Activated T-helper 1 cell treated with anti-CD3 and anti-CD28 coated beads, Interleukin-2, amount 50 U/mL, for 16 hours (primary cell): ENCODE measurements at places on chromosomes 6 and 20.

DNA sequence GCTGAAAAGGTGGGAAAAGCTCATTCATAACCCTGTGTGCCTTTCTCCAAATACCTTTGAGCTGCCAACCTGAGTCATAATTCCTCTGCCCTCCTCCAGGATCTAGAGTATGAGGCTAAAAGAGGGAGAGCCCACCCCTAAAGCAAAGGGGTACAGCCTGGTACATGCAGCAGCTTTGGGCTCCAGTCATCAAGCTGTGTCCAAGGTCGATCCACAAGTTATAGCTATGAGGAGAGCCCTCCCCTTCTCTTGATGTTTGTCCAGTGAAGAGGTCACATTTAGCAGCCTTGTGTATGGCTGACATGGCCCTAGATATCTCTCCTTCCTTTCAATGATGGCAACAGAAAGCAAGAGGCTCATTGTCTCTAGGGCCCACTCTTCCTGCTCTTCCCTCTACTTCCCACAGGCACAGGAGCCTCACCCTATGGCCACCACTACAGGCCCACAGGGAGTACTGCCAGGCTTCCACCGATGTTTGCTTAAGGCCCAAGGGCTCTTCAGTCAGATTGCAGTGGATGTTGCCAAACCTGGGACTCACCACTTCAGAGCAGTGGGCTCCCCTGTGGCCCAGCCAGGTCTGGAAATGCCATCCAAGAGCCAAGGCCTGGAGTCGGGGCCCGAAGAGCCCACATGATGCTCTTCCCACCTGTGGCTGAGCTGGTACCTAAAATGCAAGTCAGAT is 176.8 kb downstream of the CD83 start:
- DNase-seq = no peak

DNA sequence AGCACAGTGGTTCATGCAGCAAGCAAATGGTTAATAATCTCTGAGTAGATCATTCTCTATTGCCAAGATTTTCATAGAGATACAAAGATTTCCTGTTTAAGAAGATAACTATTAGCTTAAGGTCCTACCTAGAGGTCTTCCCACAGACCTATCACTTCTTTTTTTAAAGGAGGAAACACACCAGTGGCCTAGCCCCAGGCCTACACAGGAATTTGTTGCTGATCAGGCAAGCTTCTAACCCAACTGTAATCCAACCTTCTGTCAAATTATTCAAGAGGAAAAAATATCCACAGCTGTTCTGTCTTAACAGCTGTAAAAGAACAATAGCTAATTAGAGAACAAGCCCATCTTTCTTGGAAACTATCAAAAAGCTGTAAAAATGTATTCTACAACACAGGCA is 332.8 kb downstream of the BTBD9 start:
- DNase-seq = no peak

DNA sequence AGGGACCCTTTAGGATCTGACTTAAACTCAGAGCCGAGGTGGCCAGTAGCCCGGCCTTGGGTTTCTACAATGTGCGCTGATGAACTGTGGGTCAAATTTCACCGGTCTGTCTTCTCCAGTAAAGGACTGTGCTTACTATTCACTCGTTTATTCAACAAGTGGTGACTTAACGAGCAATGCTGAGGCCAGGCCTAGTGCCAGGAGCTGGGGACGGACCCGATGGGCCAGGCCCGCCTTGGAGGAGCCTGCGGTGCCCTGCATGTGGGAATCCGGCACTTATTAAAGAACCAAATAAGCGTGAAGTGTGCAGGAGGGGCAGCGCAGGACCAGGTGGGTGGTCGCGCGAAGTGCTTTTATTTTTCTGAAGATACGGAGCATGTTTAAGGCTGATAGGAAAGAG is 24.0 kb downstream of the CTCFL start:
- no peak for DNase-seq

- no peak for DNase-seq
These were observed 5.2 kb downstream of the AGPAT4 start for GRCh38 chr6:161268531-161269210.

GRCh38 chr6:26520237-26520849 is 17.8 kb upstream of the HMGN4 start:
- DNase-seq = no peak

DNA sequence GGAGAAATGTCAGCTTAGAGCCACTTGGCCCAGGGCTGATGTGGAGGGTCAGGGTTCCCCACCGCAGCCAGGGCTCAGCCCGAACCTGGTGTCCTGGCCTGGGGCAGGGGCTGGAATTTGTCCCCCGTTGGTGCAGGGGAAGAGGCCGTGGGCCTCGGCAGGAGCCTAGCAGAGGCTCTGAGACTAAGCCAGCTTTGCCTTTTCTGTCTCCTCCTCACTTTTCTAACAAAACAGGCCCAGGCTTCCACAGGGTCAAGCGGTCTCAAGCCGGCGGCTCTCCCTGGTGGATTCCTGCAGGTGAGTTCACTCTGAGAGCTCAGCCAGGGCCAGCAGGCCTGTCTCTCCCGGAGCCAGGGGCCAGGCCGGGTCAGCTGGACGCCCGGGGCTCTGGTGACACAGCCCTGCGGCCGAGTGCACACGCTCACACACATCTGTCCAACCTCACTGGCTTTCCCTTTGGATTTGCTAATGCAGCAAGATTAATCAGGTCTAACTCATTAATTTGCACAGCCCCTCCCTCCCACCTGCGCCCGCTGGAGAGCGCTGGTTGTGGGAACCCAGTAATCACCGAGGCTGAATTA is 2.9 kb upstream of the CHRNA4 start:
- DNase-seq = no peak

DNA sequence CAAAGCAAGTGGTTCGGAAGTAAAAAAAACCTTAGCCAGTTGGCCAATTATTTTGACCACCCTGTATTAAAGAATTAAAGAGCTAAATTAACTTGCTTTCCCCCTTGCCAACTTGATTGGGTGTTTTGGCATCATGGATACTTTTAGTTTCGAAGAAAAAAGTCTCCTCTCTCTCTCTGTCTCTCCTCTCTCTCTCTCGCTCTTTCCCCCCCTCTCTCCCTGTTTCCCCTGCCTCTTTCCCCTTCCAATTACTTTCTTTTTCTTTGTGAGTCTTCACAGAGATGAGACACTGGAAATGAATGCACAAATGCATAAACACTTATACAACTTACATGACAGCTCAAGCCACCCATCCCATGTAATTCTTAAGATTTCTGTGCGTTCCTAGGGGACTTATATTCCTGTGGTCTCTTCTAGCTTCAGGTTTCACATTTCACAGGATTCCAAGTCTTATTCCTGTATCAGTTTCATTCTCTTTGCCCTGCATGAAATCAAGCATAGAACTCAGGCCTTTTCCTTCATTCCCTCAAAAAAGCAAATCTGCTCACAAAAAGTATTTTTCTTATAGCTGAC is 32.9 kb upstream of the EYA4 start:
- DNase-seq = no peak

DNA sequence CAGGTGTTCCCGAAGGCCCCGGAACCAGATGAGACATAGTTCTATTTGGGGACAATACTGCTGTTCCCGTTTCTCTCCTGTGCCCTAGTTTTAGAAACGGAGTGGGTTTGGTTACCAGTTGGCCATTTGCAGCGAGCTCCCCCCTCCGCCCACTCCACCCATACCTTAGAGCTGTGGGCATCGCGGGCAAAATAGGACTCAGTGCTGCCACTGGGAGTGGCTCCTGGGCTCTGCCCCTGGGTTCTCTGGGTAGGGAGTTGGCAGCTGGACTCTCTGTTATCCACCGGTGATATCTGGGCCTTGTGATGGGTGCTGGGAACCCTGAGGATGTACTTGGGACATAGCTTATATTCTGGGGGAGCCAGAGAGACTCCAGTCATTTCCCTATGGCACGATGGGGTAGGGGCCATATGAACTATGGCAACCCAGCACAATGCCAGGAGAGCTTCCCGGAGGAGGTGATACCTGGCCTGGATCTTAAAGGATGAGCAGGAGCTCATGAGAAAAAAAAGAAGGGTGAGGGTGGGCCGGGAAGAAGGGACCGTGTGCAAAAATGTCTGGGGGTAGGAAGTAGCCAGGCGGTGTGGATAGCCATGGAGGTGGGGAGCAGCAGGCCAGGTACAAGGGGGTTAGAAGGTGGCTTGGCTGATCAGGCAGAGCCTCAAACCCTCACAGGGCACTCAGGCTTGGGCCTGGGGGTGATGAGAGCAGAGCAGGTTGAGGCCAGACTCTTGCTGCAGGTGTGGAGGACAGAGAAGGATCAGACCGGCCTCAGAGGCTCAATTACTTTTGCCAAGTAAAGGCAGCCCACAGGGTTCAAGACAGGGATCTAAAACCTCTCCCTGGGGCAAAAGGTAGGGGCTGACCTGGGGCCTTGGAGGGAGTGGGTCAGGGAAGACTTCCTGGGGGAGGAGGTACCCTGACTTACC is 9.6 kb downstream of the SRC start:
- DNase-seq = no peak

GRCh38 chr6:6331946-6332601 is 11.6 kb upstream of the F13A1 start:
- no peak for DNase-seq

DNA sequence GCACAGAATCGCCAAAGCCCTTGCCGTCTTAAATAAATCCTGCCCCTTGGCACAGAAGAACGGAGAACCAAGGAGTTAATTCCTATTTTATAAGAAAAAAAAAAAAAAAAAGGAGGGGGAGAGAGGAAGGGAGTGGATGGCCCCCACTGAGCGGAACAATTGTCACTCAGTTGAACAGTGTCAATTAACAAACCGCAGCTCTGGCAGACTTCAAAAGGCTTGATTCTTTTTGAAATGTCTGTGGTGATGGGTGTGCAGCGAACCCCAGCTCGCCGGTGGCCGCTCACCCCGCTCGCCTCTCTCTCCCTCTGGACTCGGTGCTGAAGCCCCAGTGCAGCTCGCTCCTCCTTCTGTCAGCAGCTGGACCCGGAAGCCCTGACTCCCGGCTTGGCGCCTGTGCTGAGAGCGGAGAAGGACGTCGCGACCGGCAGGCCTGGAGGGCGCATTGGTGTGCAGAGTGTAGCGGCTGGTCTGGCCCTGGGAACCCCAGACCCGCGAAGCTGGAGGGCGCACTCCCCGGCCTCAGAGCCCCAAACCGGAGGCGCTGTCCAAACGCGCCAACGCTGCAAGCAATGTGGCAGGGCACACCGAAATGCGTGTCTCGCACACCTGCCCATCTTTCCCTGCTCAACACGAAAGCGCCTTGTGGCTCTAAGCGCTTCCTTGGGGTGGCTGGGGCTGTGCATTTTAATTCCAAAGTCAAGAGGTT is 3.4 kb downstream of the LINC00237 start:
- no peak for DNase-seq

DNA sequence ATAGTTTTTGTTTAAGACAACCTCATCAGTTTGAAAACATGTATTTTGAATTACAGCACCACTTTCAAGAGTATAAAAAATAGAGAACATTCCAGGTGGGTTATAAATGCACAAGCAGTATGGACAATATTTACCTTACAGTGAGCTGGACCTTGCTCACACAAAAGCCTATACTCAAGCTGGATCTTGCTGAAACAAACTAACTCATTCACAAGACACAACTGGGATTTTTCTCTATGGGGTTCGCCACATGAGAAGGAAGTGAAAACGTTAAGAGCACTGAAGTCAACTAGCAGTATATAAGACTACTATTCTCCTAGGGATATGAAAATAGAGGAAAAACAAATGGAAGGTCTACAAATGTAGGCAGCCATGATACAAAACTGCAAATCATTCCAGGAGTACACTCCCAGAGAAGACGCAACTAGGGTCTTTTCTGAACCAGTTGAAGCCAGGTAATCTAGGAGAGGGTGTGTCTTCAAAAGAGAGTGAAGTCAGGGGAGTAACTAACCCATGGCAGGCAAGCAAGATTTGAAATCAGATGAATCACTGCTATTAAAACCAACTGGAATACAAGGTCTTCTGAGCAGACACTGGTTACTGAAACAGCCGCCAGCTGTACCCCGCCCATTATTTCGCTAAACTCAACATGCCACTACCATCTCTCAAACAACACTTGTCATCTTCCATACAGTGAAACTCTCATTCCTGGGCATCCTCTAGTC is 26.5 kb downstream of the STAU1 start:
- DNase-seq = no peak

DNA sequence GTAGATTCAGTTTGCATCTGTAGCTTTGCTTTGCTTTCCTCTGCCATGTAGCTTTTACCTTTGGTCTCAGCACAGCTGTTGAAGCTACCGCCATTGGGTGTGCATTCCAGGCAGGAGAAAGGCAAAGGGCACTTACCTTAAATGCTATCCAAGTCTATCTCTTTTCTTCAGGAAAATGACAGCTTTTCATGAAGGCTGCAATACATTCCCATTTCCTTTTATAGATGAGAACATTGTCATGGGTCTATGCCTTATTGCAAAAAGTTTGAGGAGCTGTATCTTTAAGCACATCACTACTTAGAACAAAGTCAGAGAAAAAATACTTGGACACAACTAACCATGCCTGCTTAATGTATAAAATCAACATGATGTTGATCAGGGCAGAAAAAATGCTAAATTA is 266.8 kb downstream of the DOK5 start:
- DNase-seq = no peak

DNA sequence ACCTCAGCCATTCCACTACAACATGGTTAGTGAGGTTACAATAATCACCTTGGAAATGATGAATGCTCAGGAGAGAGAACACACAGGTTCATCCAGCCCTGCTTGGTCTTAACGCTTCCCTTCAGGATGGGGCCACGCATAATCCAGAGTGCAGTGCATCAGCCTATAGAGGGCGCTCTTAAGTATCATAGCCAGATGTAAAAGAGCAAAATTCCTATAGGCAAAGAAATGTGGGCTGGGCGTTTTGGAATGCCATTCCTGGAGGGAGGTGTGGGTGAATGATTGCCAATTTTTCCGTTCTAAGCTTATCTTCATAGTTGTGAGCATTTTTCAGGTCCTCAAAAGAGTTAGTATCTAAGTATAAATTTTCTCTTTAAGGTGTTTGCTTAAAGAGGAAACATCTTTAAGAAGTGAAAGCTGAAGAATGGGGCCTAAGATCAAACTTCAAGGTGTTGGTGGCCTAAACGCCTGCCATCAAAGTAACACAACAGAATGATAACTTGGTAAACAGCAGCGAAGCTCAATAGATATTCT is 1.8 kb downstream of the RIPOR2 start:
- no peak for DNase-seq

DNA sequence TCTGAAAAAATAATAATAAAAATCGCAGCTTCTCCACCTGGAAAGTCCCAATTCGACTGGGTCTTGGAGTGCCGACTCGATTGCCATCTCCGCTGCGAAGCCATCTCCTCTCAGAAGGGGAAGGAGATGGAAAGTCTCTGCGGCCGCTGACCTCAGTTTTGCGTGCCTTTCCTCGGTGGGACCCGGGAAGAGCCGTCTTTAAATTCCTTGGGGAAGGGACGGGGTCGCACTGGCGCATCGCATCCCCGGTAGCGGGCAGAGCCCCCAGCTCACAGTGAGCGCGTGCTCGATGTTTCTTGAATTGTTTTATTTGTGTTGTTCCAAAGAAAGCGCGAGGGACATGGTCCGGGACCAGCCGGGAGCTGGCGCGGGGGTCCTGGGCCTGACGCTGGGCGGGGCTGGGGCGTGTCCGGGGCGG is 270 bp upstream of the TIAM2 start:
- no peak for DNase-seq

GRCh38 chr20:1477896-1478490 is 11.3 kb upstream of the NSFL1C start:
- DNase-seq = no peak
